ENCODE measurements at places on chromosomes 3 and 15.

GRCh38 chr15:42131826-42132806 is 24.3 kb downstream of the PLA2G4F start:
- no peak for DNase-seq
- no peak overlapping the region for H3K4me3 ChIP-seq
- no peaks in the 10 kb centered on the region for H3K27me3 ChIP-seq
- H3K4me1 ChIP-seq, result no peaks in the 10 kb centered on the region

GRCh38 chr3:101902041-101902440 is 52.7 kb downstream of the NFKBIZ start:
- DNase-seq, result no peak
- H3K36me3 ChIP-seq, result no peaks in the 10 kb centered on the region
- H3K4me3 ChIP-seq, result no peak overlapping the region
- no peak overlapping the region for H3K27ac ChIP-seq
- H3K4me1 ChIP-seq, result no peaks in the 10 kb centered on the region

- no peaks in the 10 kb centered on the region for H3K4me1 ChIP-seq
- DNase-seq, result no peak
- no peak overlapping the region for H3K4me3 ChIP-seq
- H3K27ac ChIP-seq, result no peak overlapping the region
- H3K27me3 ChIP-seq, result no peaks in the 10 kb centered on the region
Measured at GRCh38 chr3:114376516-114377185, 82.8 kb downstream of the TIGIT start.

DNA sequence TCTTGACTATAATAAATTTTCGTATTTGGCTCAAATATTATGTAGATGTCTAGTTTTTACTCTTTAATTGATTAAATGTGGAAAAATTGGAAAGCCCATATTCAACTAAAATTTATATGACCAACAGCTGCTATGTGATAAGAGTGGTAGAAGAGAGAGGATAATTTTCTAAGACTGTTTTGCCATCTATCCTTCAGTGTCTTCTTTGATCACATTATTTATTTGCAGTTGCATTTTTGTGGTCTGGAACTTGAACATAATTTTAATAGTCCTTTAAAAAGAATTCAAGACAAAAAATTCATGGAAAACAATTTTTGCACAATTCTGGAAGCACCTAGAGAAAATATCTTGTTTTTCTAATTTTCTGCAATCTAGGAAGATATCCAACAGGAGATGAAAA is 213.3 kb upstream of the THBS1 start:
- H3K4me1 ChIP-seq, result no peaks in the 10 kb centered on the region
- H3K4me3 ChIP-seq, result no peak overlapping the region
- DNase-seq, result no peak
- no peak overlapping the region for H3K27ac ChIP-seq

DNA sequence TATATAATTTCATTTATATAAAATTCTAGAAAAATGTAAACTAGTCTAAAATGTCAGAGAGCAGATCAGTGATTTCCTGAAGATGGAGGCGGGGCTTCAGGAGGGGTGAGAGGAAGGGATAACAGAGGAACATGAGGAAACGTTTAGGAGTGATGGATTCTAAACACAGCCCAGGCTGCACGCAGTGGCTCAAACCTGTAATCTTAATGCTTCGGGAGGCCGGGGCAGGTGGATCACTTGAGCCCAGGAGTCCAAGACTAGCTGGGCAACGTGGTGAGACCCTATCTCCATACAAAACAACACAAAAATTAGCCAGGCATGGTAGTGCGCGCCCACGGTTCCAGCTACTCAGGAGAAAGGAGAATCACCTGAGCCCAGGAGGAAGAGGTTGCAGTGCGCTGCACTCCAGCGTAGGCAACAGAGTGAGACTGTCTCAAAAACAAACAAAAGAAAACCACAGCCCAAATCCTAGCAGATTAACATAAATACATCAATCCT is 18.0 kb upstream of the IQCF1 start:
- no peaks in the 10 kb centered on the region for H3K4me1 ChIP-seq
- no peaks in the 10 kb centered on the region for H3K27me3 ChIP-seq
- no peaks in the 10 kb centered on the region for H3K36me3 ChIP-seq
- no peak overlapping the region for H3K27ac ChIP-seq

GRCh38 chr3:458653-459310 is 262.2 kb downstream of the CHL1 start:
- DNase-seq, result no peak
- no peaks in the 10 kb centered on the region for H3K27me3 ChIP-seq
- no peaks in the 10 kb centered on the region for H3K4me1 ChIP-seq
- H3K27ac ChIP-seq, result no peak overlapping the region
- H3K36me3 ChIP-seq, result no peaks in the 10 kb centered on the region

GRCh38 chr3:64272842-64273241 is 47.6 kb upstream of the PRICKLE2 start:
- H3K27ac ChIP-seq, result no peak overlapping the region
- H3K4me1 ChIP-seq, result no peaks in the 10 kb centered on the region
- no peak for DNase-seq
- no peaks in the 10 kb centered on the region for H3K27me3 ChIP-seq
- H3K36me3 ChIP-seq, result no peaks in the 10 kb centered on the region

DNA sequence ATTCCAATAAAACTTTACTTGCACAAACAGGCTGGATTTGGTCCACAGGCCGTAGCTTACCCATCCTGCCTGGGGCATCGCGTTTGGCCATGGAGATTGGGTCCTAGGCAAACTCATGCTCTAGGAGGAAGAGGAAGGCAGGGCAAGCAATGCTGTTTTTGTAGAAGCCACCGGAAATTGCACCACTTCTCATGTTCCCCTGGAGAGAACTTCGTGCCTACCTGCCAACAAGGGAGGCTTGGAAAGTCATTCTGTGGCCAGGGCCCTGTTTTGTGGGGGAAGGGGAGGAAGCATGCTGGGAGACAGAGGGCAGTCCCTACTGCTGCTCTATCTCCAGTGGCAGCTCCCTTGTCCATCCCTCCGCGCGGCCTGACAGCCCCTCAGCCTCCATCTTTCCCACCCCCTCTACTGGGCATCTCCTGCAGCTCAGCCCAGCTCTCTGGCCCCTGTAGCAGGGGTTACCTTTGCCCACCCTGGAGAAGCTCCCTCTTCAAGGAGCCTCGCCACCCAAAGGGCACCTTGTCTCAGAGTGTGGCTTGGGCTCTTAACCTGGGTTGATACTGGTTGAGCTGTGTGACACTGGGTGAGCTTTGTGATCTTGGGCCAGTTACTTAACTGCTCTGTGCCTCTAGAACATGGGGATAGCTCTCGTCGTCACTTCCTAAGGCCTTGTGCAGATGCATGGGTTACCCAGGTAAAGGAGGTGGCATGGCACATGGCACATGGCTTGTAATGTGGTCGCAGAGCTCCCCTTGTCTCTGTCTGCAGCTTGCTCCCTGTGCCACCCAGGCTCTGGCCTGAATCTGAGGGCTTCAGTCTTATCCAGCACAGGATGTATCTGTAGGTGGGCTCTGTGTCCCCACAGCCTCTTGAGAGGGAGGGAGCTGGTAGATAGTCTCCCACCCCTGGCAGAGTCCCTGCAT is 6.1 kb downstream of the ABTB1 start:
- DNase-seq, result no peak
- H3K27me3 ChIP-seq, result no peaks in the 10 kb centered on the region
- no peaks in the 10 kb centered on the region for H3K36me3 ChIP-seq
- peaks cover 1% of the 10 kb centered on the region for H3K4me1 ChIP-seq
- no peak overlapping the region for H3K27ac ChIP-seq

GRCh38 chr15:59536553-59536952 is 75.0 kb upstream of the GCNT3 start:
- H3K27ac ChIP-seq, result no peak overlapping the region
- H3K4me1 ChIP-seq, result no peaks in the 10 kb centered on the region
- no peaks in the 10 kb centered on the region for H3K27me3 ChIP-seq
- H3K4me3 ChIP-seq, result no peak overlapping the region

DNA sequence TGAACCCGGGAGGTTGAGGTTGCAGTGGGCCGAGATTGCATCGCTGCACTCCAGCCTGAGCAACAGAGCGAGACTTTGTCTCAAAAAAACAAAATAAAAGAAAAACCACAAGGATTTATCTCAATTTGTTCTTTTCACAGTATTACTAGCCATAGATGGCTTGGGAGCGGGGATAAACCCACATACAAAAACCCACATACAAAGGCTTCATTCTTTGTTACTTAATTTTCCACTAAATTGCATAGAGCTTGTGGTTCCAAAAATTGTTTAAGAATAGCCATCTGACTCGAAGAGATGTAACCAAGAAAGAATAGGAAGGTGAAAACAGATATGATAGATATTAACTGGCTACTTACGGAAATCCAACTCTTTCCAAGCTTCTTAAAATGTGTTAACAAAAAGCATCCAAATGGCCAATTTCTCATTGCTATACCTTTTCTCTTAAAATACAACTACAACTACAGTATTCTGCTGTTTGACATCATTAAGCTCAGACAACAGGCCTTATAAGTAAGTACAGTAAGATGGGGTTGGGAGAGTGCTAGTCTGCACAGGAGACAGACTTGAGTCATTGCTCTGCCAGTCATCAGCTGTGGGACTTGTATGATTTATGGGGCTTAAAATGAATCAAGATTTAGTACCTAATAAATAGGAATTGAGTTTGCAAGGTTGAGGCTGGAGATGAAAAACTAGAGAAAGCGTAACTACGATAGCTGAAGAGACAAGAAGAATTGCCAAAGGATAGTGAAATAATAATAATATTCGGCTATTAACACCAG is 96.6 kb upstream of the PLXND1 start:
- H3K4me3 ChIP-seq, result no peak overlapping the region
- no peaks in the 10 kb centered on the region for H3K36me3 ChIP-seq
- no peaks in the 10 kb centered on the region for H3K27me3 ChIP-seq
- DNase-seq, result no peak

DNA sequence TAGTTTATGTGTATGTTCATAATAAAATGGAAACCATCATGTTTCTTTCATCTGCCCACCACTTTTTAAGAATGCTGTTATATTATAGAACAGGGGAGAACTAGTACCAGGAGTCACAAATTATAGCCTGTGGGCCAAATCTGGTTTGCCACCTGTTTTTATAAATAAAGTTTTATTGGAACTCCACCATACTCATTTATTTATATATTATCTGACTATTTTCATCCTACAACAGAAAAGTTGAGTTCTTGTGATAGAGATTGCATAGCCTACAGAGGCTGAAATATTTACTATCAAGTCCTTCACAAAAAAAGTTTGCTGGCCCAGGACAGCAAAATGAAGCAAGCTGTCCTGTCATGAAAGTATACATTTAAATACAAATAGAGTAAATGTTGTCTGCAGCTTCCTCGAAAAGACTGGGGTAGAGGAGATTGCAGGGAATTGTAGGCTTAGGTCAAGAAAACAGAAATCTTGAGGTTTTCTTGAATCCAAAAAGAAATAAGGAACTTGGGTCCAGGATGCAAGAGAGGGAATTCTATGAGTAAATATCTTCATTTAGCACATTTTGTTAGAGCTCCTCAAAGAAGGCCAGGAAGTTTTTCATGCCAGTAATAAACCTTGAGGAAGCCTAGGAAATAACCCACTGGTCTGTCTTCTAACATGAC is 41.1 kb downstream of the FILIP1L start:
- H3K27ac ChIP-seq, result no peak overlapping the region
- peaks cover 31% of the 10 kb centered on the region for H3K4me1 ChIP-seq
- H3K4me3 ChIP-seq, result no peak overlapping the region
- no peak for DNase-seq
- no peaks in the 10 kb centered on the region for H3K36me3 ChIP-seq

GRCh38 chr3:59877263-59878037 is 827.6 kb upstream of the CFAP20DC start:
- H3K4me1 ChIP-seq, result no peaks in the 10 kb centered on the region
- H3K4me3 ChIP-seq, result no peak overlapping the region

GRCh38 chr3:105518203-105518602 is 151.5 kb downstream of the ALCAM start:
- H3K27ac ChIP-seq, result no peak overlapping the region
- no peak for DNase-seq
- H3K27me3 ChIP-seq, result no peaks in the 10 kb centered on the region
- no peaks in the 10 kb centered on the region for H3K36me3 ChIP-seq
- H3K4me1 ChIP-seq, result no peaks in the 10 kb centered on the region

- peaks cover 10% of the 10 kb centered on the region for H3K4me1 ChIP-seq
- H3K4me3 ChIP-seq, result no peak overlapping the region
- no peak for DNase-seq
Measured at GRCh38 chr3:180918542-180918941, 6.1 kb downstream of the FXR1 start.

DNA sequence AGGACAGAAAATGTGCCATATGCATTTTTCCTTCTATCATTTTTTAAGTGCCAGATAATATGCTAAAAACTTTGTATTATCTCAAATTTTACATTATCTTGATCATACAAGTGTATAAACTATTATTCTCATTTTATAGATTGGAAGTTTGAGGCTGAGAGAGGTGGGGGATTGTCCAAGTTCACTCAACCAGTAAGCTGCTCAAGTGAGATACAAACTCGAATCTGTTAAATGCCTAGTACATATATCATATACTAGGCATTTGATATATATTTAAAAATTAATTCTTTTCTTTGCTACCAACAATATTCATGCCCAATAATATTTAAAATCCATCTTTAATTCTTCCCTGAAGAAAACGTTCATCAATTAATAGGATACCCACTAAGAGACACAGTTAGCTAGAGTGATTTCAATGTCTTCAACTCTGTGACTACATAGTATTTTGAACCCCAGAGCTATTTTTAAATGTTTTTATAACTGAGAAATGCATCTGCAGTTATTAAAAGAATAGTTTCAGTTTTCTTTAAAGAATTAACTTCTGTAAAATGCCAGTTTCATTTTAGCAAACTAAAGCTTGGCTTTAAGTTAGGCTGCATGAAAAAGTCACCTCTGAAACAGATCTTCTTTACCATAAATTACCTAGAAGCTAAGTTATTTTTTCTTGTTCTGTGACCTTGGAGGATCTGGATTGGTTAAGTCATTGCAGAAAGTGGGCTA is 40.4 kb downstream of the IQCB1 start:
- no peaks in the 10 kb centered on the region for H3K27me3 ChIP-seq
- H3K27ac ChIP-seq, result no peak overlapping the region
- H3K4me3 ChIP-seq, result no peak overlapping the region
- DNase-seq, result no peak
- peaks cover 20% of the 10 kb centered on the region for H3K36me3 ChIP-seq

DNA sequence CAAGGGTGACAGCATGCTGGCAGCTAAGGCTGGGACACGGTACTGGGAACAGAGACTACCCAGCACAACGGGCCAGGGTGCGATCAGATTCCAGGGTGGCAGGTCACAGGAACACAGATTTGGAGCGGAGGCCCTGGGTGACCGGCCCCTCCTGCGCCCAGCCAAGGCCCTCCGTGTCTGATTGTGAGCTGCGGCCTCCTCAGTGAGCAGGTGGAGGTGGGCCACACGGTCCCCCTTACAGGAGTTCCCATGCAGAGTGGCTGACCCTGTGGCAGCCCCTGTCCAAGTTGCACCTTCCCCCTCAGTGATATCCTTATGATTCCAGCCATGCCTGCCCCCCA is 28.9 kb upstream of the PARL start:
- H3K27me3 ChIP-seq, result no peaks in the 10 kb centered on the region
- DNase-seq, result no peak
- H3K4me1 ChIP-seq, result no peaks in the 10 kb centered on the region
- no peaks in the 10 kb centered on the region for H3K36me3 ChIP-seq
- no peak overlapping the region for H3K27ac ChIP-seq
- no peak overlapping the region for H3K4me3 ChIP-seq
